ENCODE measurements at places on chromosomes 6 and 20.

GRCh38 chr6:137864812-137865508, 2.1 kb upstream of the TNFAIP3 start:
- DNase-seq, result no peak

DNA sequence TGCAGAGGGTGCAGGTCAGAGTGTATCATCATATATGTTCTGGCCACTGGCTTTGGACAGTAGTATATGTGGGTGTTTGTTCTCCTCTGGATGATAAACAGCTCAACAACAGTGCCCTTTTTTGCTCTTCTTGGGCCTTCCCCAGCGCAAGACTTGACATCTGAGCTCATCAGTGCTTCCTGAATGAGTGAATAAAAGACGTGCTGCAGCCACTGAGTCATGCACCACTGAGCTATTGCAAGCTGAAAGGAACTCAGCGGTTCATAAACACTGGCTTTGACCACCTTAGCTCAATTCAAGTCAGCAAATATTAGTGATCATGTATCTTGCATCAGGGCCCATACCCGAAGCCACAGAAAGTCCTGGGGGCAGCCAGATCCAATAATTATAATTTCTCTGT, 105.3 kb upstream of the KCNG1 start:
- DNase-seq, result no peak

DNA sequence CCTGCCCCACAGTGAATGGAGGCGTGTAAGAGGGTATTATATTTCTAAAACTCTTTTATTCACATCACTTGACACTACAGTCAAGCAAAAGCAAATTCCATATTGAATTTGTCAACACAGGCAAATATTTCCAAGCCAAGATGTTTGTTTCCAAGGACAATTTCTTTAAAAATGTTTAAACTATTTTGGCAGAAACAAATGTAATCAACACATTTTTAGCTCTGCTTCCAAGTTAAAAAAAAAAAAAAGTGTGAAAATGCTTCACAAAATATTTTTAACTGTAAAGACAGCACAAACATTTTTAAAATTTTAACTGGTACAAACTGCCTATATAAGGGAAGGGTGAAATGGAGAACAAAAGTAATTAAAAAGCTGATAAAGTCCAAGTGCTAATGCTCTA, 44.9 kb upstream of the DST start:
- no peak for DNase-seq

GRCh38 chr6:111750753-111751673, 122.2 kb downstream of the FYN start:
- peak; percentile 68 for DNase-seq

DNA sequence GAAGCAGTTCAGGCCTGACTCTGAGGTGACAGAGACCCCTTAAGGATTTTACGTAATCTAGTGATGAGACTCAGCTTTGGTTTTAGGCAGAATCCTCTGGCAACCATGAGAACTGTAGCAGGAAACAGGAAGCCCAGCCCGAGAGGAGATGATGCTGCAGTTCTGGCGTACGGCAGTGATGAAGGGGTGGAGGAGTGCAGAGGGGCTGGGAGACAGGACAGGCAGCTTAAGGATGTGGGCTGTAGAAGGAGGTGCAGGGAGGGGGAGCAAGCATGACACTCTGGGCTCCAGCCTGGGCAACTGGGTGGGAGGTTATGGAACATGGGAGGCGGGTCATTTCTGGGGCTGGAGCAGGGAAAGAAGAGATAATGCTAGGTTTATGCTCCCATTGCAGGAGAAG, 67.1 kb downstream of the LRFN2 start:
- DNase-seq, result no peak

Data from effector memory CD8-positive, alpha-beta T cell (primary cell).